ENCODE measurements at places on chromosomes 3 and 15. TPM values are rescaled to one million over a fixed set of nuclear protein-coding genes. Genes with fewer than 3 reads are reported as not detected.

GRCh38 chr3:59749291-59749690 lies 699.5 kb upstream of the CFAP20DC start:
- DNase-seq: no peak

- no peak for DNase-seq
These were observed 76.0 kb upstream of the HACD2 start for GRCh38 chr3:123660900-123661299.

Gene PDHB
- total RNA-seq: 86.6 TPM

DNA sequence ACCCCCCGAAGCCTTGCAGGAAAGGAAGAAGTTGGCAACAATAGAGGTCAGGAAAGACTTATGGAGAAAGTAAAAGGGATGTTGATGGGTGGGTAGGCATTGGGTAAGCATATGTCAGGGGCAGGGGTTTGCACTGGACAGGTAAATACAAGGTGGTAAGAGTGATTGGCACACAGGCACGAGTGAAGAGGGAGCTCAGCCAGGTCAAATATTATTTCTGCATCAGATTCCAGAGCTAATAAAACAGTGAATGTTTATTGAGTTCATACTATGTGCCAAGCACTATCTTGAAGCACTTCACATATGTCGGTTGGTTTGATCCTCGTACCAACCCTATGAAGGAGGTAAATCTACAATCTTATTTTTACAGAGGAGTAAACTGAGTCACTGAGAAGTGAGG lies 6.6 kb downstream of the CLSTN2 start:
- no peak for DNase-seq

DNA sequence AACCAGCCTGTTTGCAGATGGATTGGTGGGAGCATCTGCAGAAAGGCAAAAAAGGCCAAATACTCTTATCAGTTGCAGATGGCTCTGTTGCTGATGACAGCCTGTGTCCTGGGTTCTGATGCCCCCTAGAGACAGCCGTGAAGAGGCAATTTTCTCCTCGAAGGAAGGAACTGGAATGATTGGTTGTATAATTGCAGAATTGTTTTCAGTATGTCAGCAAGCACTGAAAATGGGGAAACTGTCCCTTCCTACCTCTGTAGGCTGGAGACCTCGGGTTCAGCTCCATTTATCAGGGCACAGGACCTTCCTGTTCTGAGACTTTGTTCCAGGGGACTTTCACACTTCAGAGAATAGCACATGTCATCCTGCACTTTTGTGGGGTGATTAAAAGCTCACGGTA lies 103.0 kb downstream of the PGPEP1L start:
- peak; percentile 39 for DNase-seq

GRCh38 chr3:3286014-3286413 lies 106.5 kb upstream of the CRBN start:
- no peak for DNase-seq

Gene SNTN
- total RNA-seq: not detected

Gene JMJD7
- total RNA-seq: 16.0 TPM

DNA sequence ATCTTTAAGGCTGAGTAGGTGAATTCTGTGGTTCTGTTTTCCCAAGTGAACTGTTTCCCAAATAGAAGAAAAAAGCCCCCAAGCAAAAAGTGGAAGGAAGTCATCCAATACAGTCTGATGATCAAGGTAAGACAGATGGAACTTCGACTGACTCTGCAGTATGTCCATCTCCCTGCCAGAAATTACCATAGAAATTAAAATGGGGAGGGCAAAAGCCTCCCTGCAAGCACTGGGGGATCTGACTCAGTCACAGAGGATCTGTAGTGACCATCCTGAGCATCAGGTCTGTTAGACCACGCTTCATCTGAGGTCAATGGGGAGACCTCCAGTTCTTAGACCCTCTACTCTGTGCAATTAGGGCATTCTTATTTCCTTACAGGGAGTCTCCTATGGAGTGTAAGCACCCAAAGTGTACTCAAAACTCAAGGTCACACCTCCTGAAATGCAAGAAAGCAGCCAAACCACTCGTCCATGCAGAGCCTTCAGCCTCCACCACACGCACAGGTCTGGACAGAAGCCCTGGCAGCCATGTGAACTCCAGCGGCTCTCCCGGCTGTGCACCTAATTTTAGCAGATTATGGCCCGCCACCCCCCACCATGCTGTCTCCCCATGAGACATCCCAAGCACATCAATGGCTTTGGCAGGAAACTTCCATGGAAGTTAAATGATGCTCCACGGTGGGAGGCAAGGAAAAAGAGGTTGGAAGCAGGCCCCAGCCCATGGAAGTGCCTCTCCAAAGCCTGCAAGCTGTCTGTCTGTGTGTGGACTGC lies 348.7 kb downstream of the NTRK3 start:
- no peak for DNase-seq

- no peak for DNase-seq
These were observed 360.8 kb upstream of the PROK2 start for GRCh38 chr3:72145506-72146380.

DNA sequence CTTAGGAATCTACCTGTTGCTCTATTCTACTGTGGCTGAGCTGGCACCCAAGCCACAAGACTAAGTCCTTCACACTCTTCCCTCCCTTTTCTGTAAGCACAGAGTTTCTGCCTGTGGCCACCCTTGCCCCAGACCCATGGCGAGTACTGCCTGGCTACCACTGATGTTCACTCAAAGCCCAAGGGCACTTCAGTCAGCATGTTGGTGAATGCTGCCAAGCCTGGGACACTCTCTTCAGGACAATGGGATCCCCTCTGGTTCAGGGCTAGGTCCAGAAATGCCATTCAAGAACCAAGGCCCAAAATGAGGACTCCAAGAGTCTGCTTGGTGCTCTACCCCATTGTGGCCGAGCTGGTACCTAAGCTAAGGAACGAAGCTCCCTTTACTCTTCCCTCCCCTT lies 184.2 kb downstream of the FGF12 start:
- DNase-seq: no peak

- peak; percentile 52 for DNase-seq
These were observed 581 bp downstream of the SH3BP5 start for GRCh38 chr3:15331606-15332404.

Gene CSPG5
- 0.13 TPM for total RNA-seq

Gene RBP2
- total RNA-seq: not detected

GRCh38 chr3:79884354-79884753 lies 116.6 kb upstream of the ROBO1 start:
- no peak for DNase-seq

- DNase-seq: no peak
These were observed 102.4 kb upstream of the UBE3A start for GRCh38 chr15:25541228-25541627.
